ENCODE measurements at places on chromosomes 2 and 18. TPM values are rescaled to one million over a fixed set of nuclear protein-coding genes. Genes with fewer than 3 reads are reported as not detected.
A peak's percentile ranks its signal among the peaks of the same experiment; 100 is the strongest.

- no peak overlapping the region for H3K4me3 ChIP-seq
- H3K27ac ChIP-seq: no peak overlapping the region
- peaks cover 3% of the 10 kb centered on the region for H3K36me3 ChIP-seq
Measured at GRCh38 chr18:48639772-48640432, 101.1 kb downstream of the CTIF start.

- peak overlapping the region; percentile 69 for H3K27ac ChIP-seq
- peaks cover 34% of the 10 kb centered on the region for H3K4me1 ChIP-seq
- DNase-seq: no peak
Measured at GRCh38 chr2:197216361-197216979, 94.1 kb downstream of the ANKRD44 start.

DNA sequence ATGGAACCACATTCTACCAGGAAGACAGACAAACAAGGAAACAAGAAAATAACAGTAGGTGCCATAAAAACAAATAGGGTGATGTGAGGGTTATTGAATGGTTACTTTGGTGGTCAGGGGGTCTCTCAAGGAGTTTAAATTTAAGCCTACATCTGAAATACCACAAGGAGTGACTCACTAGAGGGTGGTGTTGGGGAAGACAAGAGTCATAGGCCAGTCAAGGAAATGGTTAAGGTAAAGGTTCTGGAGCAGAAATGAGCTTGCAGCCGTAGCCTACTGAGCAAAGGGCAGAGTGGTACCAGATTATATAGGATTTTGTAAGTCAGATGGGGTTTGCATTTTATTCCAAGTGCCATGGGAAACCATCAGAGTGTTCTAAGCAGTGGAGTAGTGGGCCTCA, 135.6 kb upstream of the DAPL1 start:
- H3K36me3 ChIP-seq: peaks cover 9% of the 10 kb centered on the region
- no peak overlapping the region for H3K27ac ChIP-seq
- H3K4me1 ChIP-seq: no peaks in the 10 kb centered on the region
- DNase-seq: no peak

DNA sequence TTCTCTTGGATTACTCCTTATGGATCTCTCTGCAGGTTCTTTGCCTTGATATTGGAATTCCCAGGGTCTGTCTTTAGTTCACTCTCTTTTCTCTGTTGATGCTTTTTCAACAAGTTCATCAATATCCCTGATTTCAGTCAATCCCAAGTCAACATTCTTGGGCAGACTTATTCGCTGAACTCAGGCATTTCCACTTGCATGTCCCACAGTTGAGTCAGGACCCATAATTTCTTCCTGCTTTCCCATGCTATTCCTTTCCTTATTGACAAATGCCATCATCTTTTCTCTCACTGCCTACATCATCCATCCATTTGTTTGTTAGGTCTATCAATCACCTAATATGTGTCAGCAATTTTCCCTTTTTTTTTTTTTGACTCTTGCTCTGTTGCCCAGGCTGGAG, 11.6 kb downstream of the GPD2 start:
- H3K27ac ChIP-seq: no peak overlapping the region
- no peak overlapping the region for H3K4me3 ChIP-seq
- no peak for DNase-seq
- H3K27me3 ChIP-seq: no peaks in the 10 kb centered on the region
- no peaks in the 10 kb centered on the region for H3K4me1 ChIP-seq
- H3K36me3 ChIP-seq: no peaks in the 10 kb centered on the region

DNA sequence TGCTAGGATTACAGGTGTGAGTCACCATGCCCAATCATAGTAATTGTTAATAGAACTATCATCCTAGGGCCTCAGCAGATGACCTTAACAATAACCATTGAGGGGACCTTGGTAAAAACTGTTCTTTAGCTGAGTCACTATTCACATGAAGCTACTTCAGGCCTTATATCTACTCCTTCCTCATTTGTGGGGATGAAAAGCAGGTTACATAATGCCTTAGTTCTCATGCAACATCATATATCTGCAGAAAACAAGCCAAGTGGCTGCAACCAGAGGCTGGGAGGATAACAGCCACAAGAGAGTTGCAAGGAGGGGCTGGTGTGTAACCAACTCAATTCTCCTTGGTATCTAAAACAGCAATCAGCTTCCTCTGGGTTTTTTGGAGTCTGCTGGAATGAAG, 445.4 kb downstream of the NBAS start:
- H3K27me3 ChIP-seq: no peaks in the 10 kb centered on the region
- DNase-seq: no peak
- H3K4me1 ChIP-seq: no peaks in the 10 kb centered on the region
- no peaks in the 10 kb centered on the region for H3K36me3 ChIP-seq
- H3K4me3 ChIP-seq: no peak overlapping the region

GRCh38 chr2:17107151-17107550, 411.1 kb downstream of the RAD51AP2 start:
- H3K27me3 ChIP-seq: no peaks in the 10 kb centered on the region
- no peak overlapping the region for H3K4me3 ChIP-seq
- no peaks in the 10 kb centered on the region for H3K4me1 ChIP-seq
- DNase-seq: no peak
- no peaks in the 10 kb centered on the region for H3K36me3 ChIP-seq
- H3K27ac ChIP-seq: no peak overlapping the region

GRCh38 chr2:234135750-234136221, 85.3 kb downstream of the SPP2 start:
- H3K27me3 ChIP-seq: no peaks in the 10 kb centered on the region
- no peak overlapping the region for H3K4me3 ChIP-seq
- DNase-seq: peak; percentile 51
- no peaks in the 10 kb centered on the region for H3K36me3 ChIP-seq
- peaks cover 7% of the 10 kb centered on the region for H3K4me1 ChIP-seq

Gene HRH4
- not detected for total RNA-seq

DNA sequence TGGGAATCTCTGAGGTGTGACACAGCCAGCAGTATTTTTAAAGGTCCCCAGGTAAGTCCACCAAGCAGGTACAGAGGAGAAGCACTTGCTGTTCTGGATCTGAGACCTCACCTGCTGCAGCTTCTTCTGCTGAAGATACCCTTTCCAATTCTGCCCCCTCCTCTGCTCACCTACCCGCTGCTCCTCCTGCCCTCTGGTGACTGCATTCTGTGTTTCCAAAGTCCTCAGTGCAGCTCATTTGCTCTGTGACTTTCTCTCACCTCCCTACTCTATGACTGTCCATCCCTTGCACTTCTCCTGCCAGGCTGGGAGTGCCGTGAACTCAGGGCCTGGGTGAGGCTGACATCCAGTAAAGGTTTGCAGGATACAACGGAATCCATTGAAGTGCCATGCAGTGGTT, 205.2 kb upstream of the LYPD1 start:
- DNase-seq: no peak
- no peaks in the 10 kb centered on the region for H3K27me3 ChIP-seq
- H3K4me1 ChIP-seq: no peaks in the 10 kb centered on the region
- no peak overlapping the region for H3K27ac ChIP-seq

Gene HOXD3
- 0.49 TPM for total RNA-seq

DNA sequence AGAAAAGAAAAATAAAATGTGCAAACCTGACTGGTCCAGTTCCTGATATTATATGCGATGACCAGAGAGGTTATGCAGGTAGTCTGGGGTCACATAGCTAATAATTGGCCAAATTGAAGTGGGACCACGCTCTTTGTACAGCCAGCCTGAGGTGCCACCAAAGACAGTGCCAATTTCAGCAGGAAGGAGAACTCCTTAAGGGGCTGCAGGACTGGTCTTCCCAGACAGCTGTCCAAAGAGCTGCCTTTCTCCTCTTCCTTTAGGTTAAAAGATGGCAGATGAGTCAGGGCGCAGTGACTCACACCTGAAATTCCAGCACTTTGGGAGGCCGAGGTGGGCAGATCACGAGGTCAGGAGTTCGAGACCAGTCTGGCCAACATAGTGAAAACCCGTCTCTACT, 95.5 kb downstream of the ACKR3 start:
- no peak for DNase-seq
- H3K27me3 ChIP-seq: no peaks in the 10 kb centered on the region
- no peak overlapping the region for H3K27ac ChIP-seq
- H3K36me3 ChIP-seq: no peaks in the 10 kb centered on the region

DNA sequence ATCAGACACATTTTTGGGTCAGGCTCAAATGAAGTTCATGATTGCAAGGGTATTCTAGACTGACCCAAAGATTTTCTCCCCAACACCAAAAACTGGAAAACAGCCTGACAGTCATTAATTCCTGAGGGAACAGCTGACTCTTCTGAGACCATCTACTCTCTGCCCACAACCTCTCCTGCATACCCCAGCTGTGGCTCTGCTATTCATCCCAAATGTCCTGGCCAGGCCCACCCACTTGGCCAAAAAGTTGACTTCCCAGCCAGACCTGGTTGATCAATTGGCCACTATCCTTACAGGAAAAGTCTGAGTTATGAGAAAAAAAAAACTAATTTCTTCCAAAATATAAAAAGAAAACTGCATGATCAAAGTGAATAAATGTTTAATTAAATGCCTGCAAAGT, 103.8 kb upstream of the ST3GAL5 start:
- no peak for DNase-seq
- no peak overlapping the region for H3K27ac ChIP-seq
- no peaks in the 10 kb centered on the region for H3K27me3 ChIP-seq
- H3K4me3 ChIP-seq: no peak overlapping the region
- no peaks in the 10 kb centered on the region for H3K36me3 ChIP-seq

Gene SLC16A14
- total RNA-seq: 2.2 TPM

Gene LYG1
- total RNA-seq: 2.1 TPM

DNA sequence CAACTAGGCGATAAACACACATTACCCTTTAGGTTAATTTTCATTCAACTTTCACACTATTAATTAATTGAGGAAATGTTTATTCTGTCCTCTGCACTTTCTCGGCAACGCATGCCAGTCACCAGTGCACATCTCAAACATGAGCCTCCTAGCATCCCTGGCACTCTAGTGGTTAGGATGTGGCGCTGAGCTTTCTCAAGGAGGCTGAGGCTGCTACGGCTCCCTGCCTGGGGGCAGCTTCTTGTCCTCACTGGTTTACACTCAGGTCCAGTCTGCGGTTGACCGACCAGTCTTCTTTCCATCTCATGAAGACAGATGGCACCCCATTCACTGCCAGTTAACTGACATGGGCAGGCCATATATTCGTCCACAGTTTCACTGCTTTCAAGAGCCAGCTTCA, 463.4 kb downstream of the EIPR1 start:
- H3K4me1 ChIP-seq: no peaks in the 10 kb centered on the region
- no peak for DNase-seq
- H3K27ac ChIP-seq: no peak overlapping the region
- H3K36me3 ChIP-seq: no peaks in the 10 kb centered on the region

- peak overlapping the region; percentile 24 for H3K27ac ChIP-seq
- no peaks in the 10 kb centered on the region for H3K4me1 ChIP-seq
- no peaks in the 10 kb centered on the region for H3K27me3 ChIP-seq
- no peak for DNase-seq
- H3K36me3 ChIP-seq: no peaks in the 10 kb centered on the region
Measured at GRCh38 chr2:174918886-174919526, 86.2 kb downstream of the CHN1 start.

Gene RFX8
- not detected for total RNA-seq

Gene TLX2
- total RNA-seq: 0.26 TPM

GRCh38 chr2:187157046-187157445, 291.0 kb downstream of the CALCRL start:
- H3K4me1 ChIP-seq: no peaks in the 10 kb centered on the region
- H3K27ac ChIP-seq: no peak overlapping the region
- no peak overlapping the region for H3K4me3 ChIP-seq
- H3K27me3 ChIP-seq: no peaks in the 10 kb centered on the region
- DNase-seq: no peak
- H3K36me3 ChIP-seq: no peaks in the 10 kb centered on the region

Gene MLPH
- 289 TPM for total RNA-seq

Gene RFTN2
- total RNA-seq: 7.0 TPM

Gene WNT6
- not detected for total RNA-seq

Gene DCDC2C
- total RNA-seq: not detected

- no peak overlapping the region for H3K4me3 ChIP-seq
- no peaks in the 10 kb centered on the region for H3K4me1 ChIP-seq
- H3K27ac ChIP-seq: no peak overlapping the region
- no peak for DNase-seq
- no peaks in the 10 kb centered on the region for H3K36me3 ChIP-seq
Measured at GRCh38 chr18:63307551-63308200, 11.9 kb downstream of the BCL2 start.

DNA sequence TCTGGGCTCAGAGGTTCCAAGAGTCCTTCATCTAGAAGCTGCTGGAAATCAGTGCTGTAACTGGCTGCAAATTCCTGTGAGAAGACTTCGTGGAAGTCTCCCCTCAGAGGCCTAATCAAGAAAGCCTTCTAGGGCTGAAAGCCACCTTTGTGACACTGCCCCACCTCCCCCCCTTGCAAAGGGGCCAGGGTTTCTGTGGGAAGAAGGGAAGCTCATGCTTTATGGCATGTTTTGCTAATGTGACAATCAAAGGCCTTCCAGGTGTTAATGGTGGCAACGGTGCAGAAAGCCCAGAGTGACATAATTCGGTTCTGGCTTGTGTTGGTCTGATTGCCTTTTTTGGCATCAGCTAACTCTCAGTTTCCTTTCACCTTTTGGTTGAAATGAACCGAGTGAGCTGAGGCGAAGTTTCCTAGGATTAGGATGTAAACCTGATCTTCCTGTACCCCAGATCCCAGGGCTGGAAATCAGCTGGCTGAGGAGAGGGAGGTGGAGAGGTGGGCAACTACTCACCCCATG, 126.9 kb upstream of the TRIB2 start:
- peaks cover 6% of the 10 kb centered on the region for H3K4me1 ChIP-seq
- no peaks in the 10 kb centered on the region for H3K27me3 ChIP-seq
- H3K27ac ChIP-seq: no peak overlapping the region
- DNase-seq: no peak
- H3K36me3 ChIP-seq: no peaks in the 10 kb centered on the region

Measured in upper lobe of left lung (tissue), 6 donors.